ENCODE measurements at places on chromosomes 4 and X.

DNA sequence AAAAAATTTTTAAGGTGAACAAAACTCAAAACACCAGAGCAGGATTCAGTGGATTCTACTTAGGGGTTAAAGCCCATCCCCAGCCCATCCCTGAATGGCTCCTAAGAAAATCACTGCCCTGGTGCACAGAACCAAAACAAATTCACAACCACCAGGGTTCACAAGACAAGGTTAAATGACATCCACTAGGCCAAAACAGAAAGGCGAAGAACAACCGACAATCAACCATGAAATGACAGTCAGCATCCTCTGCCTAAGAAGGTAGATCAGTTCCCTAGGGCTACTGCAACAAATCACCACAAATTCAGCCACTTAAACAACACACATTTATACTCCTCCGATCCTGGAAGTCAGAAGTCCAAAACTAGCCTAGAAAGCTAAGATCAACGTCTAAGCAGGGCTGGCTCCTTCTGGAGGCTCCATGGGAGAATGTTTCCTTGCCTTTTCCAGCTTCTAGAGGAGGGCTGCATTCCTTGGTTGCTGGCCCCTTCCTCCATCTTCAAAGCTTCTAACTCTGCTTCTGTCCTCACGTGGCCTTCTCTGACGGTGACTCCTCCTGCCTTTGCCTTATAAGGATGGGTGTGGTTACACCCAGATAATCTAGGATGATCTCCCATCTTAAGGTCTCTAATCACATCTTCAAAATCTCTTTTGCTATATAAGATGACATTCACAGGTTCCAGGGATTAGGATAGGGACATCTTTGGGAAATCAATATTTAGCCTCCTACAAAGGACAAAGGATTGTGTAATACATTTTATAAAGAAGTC is 1.8 kb downstream of the CCNQ start:
- no peak for DNase-seq

DNA sequence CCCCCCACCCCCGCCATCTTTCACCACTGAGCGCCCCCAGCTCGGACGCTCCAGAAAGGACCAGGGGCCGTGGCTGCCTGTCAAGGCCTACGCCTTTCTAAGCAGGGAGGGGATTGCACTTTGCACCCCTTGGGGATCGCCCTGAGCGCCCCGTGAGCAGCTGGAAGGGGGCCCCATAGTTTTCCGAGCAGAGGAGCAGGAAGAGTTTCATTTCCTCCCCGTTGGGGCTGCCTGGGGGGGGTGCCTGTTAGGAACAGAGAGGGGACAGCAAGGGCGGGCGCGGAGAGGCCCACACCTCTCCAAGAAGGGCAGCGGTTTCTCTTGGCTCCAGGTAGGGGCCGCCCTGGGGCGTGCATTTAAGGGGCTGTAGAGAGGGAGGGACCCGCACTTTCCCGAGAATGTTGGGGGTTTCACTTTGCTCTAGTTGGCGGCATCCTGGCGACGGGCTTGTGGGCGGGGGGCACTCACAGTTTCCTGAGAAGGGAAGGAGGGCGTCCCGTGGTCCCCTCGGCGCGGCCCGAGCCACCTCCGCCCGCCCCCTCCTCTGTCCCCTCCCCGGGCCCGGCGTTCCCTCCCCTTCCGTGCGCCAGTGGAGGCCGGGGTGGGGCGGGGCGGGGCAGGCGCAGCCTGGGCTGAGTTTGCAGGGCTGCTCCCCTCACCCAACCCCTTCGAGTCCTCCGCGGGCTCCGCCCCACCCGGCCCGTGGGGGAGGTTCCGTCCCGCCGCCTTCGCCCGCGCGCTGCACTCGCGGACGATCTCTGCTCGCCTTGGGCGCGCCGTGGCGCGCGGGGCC is 82.3 kb upstream of the CD99 start:
- DNase-seq = peak; percentile 74

GRCh38 chrX:103363046-103363445 is 6.7 kb downstream of the TCEAL9 start:
- DNase-seq = no peak

DNA sequence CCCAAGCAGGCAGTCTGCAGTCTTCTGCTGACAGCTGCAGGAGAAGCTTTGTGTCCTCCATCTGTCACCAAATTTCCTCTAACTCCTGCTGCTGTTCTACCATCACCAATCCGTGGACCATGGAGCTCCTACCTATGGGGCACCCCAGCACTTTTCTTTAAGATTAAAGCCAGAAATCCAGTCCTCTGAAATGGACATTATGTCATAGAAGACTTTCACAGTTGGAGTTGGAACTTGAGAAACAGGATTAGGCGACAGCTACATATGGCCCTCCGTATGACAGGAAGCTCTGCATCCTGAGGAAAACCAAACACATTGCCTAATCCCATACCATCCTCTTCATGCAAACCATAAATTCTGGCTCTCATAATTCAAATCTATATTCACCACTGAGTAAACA is 470.6 kb upstream of the GALNTL6 start:
- no peak for DNase-seq

DNA sequence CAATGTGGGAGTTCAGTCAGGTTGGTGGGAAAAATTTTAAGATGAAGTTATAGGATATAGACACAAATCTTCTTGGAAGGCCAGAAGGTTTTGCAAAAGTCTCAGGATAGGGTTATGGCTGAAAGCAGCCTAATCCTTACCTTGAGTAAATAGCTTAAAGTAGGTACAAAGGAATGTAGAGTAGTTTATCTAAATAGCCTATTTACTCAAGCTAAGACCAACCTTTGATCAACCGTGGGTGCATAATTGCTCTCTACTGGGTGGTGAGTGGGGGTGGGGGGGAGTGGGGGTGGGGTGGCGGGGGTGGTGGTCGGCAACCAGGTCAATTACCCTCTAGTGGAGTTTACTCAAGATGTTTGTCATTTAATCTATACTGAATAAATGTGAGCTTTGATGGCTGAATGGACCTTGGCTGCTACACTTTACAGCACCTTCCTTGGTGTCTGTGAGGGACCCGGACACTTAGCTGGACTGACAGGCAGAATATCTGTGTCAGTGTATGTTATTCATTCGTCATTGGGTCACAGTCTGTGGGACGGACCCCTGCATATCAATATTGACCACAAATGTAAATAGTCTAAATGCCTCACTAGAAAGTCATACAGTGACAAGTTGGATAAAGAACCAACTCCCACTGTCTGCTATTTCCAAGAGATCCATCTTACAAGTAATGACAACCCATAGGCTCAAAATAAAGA is 545.7 kb upstream of the PABPC4L start:
- DNase-seq = no peak

- DNase-seq = no peak
Observed at GRCh38 chrX:101232316-101232715, 12.7 kb downstream of the DRP2 start.

DNA sequence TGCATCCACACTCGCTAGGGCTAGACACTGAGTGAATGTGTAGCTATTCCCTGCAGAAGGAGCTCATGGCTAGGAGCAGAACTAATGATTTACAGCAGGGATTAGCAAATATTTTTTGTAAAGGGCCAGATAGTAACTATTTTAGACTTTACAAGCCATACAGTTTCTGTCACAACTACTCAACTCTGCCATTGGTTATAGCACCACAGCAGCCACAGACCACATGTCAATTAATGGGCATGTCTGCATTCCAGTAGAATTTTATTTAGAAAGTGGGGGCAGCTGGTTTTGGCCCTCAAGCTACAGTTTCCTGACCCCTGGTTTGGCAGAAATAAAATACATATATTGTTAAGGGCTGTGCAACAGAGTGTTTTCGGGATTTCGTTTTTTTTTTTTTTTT is 192.6 kb downstream of the FRMPD4 start:
- DNase-seq = no peak

GRCh38 chrX:72663737-72664136 is 50.4 kb downstream of the PHKA1 start:
- no peak for DNase-seq
